ENCODE measurements at places on chromosomes 13 and 19.

- DNase-seq, result no peak
Measured at GRCh38 chr19:28920269-28921066, 292.5 kb downstream of the UQCRFS1 start.

GRCh38 chr19:13229246-13229645 is 79.0 kb downstream of the IER2 start:
- no peak for DNase-seq

DNA sequence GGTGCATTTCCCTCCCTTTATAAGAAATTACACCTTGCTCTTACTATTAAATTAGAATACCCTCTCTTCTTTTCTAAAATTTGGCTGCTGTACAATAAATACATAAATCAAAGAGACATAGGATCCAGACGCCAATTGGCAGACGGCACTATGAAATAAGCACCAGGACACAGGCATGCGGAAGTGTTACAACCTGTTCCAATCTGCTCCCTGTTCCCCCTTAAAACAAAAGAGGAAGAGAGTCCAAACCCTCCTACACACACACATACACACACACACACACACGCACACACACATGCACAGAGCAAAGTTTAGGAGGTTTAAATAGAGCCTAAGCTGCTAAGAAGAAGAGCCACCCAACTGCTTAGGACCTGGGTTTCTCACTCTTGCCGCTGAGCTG is 75.6 kb upstream of the ZNF507 start:
- no peak for DNase-seq

DNA sequence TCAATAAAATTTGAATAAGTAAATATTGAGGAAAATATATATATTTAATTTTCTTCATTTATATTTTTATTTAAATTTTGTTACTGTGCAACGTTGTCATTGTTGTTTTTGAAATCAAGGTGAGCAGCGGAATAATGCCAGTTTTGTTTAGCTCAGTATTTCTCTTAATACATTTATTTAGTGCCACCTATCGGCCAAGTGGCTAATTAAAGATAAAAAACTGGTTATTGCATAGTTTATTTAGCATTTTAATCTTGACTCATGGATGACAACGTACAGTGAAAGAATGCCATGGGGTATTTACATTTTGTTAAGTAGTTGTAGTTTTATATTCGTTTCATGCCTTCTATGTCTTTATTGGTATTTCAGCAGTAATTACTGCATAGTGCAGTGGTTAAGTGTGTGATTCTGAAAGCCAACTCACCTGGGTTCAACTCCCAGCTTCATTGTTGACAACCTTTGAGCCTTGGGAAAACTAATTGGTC is 265.9 kb downstream of the MYO16 start:
- peak; percentile 3 for DNase-seq

GRCh38 chr13:33846303-33847062 is 28.5 kb downstream of the RFC3 start:
- no peak for DNase-seq

DNA sequence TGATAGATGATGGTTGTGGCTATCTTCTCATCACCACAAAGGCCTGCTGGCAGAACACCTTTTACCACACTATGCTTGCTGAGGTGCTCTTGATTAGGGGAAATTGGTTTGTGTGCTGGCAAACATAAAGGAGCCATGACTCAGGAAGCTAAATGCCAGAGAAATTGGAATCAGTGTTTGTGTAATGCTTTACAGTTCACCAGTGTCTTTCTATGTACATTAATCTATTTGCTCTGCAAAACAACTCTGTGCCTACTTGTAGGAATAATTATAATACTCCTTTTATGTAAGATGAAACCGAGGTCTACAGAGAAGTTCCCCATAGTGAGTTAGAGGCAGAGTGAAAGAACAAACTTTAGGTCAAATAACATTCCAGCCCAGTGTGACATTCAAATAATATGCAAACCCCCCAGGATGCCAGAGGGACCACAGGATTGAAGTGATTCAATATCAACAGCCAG is 390.5 kb upstream of the HTR2A start:
- no peak for DNase-seq

- DNase-seq, result no peak
Measured at GRCh38 chr13:85544756-85545155, 254.5 kb downstream of the SLITRK6 start.

- peak; percentile 0 for DNase-seq
Measured at GRCh38 chr13:108227651-108228272, 9.6 kb downstream of the ABHD13 start.

DNA sequence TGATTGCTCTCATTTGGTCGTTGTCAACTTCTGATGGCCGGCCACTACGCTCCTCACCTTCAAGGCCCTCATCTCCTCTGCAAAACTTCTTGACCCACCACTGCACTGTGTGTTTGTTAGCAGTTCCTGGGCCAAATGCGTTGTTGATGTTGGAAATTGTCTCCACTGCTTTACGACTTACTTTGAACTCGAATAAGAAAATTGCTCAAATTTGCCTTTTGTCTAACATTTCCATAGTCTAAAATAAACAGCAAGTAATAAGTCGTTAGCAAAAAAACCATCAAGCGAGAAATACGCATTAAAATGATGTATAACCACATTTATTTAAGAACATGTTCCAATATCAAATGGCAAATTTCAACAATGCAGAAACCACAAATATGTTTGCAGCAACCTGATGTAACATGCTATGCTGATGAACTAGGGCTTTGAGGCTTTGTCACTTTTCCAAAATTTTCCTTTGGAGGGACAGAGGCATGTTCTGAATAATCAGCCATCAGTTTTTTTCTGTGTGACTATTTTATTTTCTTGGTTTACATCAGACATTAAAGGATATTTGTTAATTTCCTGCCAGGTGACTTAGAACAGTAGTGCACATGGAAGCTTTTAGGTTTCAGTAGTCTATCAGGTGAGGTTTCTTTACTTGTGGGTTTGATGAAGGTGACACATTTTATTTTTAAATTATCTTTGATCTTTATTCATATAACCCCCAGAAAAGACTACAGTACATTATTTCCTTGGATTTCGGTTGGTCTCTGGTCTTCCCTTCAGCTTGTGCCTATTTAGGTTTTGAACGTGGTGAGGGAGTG is 74.7 kb upstream of the TEX29 start:
- no peak for DNase-seq

DNA sequence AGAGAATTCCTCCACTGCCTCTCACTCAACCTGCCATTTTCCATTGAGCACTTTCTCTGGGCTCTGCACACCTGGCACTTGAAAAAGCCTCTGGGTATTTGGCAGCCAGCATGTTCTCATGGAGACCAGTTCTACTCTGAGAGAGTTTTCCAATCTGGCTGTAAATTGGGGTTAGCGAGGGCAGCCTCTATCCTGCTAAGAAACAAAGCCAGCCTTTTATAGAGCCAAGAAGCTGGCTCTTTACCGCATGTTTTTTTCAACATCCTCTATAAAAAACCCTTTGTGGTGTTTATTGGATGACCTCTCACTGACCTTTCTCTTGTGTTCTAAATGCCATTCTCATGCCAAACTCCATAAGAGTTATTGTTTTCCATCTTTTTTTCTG is 52.6 kb upstream of the RCBTB2 start:
- no peak for DNase-seq

GRCh38 chr13:97411984-97412383 is 22.0 kb upstream of the RAP2A start:
- DNase-seq, result no peak

DNA sequence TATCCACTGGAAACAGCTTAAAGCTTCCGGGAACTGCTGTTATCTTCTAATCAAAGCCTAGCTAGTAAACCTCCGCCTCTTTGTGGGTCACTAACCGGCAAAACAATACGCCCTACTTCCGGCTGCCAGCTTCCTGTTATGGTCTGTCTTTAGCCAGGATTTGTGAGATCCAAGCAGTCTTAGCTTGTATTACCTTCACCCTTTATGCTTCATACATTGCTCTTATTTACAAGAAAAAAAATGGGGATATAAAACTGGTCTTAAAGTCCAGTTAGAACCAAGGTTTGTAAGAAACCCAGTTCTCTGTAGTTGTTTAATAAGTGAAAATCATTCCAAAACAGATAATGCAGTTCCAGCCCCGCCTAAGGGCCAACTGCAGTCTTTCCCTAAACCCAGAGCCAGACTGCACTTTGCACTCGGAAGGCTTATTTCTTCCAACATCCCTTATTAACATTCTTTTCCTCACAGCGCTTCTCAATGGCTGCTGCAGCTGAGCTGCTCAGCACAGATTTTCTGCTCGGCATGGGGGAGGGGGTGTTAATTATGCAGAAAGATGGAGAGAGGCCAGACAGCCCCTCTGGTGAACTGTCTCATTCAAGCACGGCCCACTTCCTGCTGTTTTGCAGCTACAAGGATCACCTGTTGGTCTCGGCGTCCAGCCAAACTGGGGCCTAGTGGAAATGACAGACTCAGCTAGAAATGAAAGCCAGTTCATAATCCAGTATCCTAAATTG is 368.4 kb downstream of the KLF12 start:
- peak; percentile 79 for DNase-seq

- no peak for DNase-seq
Measured at GRCh38 chr19:58569943-58570670, 3.0 kb downstream of the MZF1 start.

DNA sequence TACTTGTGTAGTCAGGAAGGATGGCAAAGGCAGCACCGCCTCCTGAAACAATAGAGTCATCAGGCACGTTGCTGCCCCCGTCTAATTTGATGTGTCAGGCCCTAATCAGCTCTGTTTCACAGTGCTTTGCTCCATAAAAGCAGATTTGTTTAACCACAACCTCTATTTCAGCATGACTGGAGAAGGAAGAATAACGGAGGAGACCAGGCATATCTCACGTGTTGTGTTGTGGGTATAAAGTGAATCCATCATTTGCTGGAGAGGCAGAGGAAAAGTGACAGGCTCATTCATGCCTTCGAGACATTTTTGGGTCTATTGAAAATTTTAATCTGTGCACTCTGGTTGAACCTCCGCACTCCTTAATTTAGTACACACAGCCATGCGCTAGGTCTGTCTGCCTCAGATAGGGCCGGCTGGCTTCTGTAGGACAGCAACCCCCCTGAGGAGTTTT is 940.4 kb upstream of the SLC10A2 start:
- DNase-seq, result no peak

DNA sequence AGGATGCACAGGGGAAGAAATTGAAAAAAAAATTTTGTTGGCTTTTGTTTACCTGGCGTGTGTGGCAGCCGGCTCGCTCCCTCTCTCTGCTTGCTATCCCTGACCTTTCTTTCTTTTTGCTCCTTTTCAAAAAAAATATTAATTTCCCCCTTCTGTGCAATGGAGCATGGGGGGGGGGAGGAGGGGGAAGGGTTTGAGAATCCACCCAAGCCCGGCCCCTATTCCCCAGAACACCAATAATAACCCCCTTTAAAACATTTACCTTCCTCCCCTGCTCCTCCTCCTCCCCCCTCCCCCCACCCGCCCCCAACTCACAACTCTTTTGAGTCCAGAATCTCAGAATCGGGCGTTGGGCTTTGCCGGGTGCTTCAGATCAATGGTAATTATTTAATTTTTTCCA is 28.4 kb downstream of the NFIX start:
- peak; percentile 51 for DNase-seq

GRCh38 chr19:47741544-47742140 is 3.7 kb upstream of the NOP53 start:
- DNase-seq, result no peak

GRCh38 chr19:31730270-31730669 is 381.0 kb upstream of the TSHZ3 start:
- DNase-seq, result no peak

GRCh38 chr13:42707586-42707985 is 73.8 kb upstream of the FAM216B start:
- DNase-seq, result no peak

DNA sequence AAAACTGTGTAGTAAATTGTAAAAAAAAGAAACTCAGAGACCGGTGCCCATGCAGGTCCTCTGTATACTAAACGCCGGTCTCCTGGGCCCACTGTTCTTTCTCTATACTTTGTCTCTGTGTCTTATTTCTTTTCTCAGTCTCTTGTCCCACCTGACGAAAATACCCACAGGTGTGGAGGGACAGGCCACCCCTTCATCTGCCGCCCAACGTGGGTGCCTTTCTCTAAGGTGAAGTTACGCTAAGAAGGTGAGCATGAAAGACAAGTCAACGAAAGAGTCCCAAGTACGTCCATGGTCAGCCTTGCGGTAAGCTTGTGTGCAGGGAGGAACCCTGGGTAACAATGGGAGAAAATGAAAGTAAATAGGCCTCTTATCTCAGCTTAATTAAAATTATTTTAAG is 48.0 kb upstream of the WASF3 start:
- no peak for DNase-seq

DNA sequence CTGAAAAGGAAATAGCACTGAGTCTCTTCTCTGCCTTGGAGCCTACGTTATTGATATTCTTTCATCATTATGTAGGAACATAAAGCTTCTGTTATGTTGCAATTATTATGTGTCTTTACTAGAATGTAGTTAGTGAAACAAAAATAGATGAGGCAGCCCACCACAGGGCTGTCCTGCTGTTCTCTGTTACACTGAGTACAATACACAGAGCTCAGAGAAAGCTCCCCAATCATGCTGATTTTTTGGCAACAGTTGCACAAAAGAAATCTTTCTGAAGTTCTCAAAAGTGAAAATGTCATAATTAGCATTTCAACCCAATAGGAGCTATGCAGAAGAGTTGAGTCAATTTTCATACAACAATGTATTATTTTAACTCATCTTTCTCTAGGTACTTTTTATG is 119.5 kb downstream of the EFNB2 start:
- DNase-seq, result no peak

GRCh38 chr19:29858000-29858596 is 46.3 kb downstream of the CCNE1 start:
- DNase-seq, result peak; percentile 12

DNA sequence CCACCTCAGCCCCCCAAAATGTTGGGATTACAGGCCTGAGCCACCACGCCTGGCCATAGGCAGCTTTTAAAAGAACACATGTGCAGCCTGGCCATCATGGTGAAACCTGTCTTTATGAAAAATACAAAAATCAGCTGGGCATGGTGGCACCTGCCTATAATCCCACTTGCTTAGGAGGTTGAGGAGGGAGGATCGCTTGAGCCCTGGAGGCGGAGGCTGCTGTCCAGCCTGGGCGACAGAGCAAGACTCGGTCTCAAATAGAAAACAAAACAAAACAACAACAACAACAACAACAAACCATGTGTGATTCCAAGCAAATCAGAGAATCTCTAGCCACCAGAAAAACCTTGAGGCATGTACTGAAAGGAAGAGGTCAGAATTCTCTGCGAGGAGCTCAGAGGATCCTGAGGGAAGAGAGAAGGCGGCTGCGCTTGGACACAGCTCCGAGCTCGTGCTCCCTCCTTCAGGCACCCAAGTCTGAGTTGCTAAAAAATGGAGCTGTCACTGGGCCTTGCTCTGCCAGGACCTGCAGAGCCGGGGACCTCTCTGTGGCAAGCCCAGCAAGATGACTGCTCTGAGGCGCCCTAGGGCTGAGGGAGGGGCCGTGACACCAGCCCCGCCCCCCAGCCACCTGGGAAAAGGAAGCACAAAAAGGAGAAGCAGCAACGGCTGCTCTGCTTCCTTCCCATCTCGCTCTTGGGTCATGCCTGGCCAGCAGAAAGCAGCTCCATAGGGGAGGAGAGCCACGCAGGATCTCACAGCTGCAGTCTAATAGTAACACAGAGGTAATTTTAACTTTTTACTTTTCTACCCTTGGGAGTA is at the start of gene ARL11:
ARL11 (plus strand) TSS at position 677 of the 822 bp plus-strand sequence. CDS start 1,941 bp downstream, outside the sequence.
- DNase-seq, result no peak
